ENCODE measurements at places on chromosomes 6 and 20. TPM values are rescaled to one million over a fixed set of nuclear protein-coding genes. Genes with fewer than 3 reads are reported as not detected.

Gene PNPLA1
- total RNA-seq, result not detected

GRCh38 chr6:33840048-33840926 lies 36.5 kb upstream of the MLN start:
- peaks cover 27% of the 10 kb centered on the region for H3K27me3 ChIP-seq
- H3K27ac ChIP-seq, result peak overlapping the region; percentile 54
- H3K36me3 ChIP-seq, result no peaks in the 10 kb centered on the region
- H3K4me1 ChIP-seq, result peaks cover 20% of the 10 kb centered on the region
- peak; percentile 36 for DNase-seq

- H3K4me1 ChIP-seq, result peaks cover 76% of the 10 kb centered on the region
- peak overlapping the region; percentile 22 for H3K27ac ChIP-seq
- H3K36me3 ChIP-seq, result peaks cover 38% of the 10 kb centered on the region
- H3K4me3 ChIP-seq, result no peak overlapping the region
- DNase-seq, result no peak
These were observed 13.0 kb downstream of the UQCC2 start for GRCh38 chr6:33698494-33698893.

Gene MACROD2
- not detected for total RNA-seq

GRCh38 chr6:152572338-152573088 lies 64.6 kb downstream of the SYNE1 start:
- no peaks in the 10 kb centered on the region for H3K27me3 ChIP-seq
- no peak overlapping the region for H3K27ac ChIP-seq
- no peaks in the 10 kb centered on the region for H3K4me1 ChIP-seq

GRCh38 chr6:13807696-13808095 lies 6.7 kb downstream of the MCUR1 start:
- no peaks in the 10 kb centered on the region for H3K27me3 ChIP-seq
- peaks cover 15% of the 10 kb centered on the region for H3K4me1 ChIP-seq
- DNase-seq, result no peak

Data from activated CD4-positive, alpha-beta T cell treated with anti-CD3 and anti-CD28 coated beads, Interleukin-2, amount 10 ng/mL, durations not matched to agents 7 days and 5 days (primary cell).